ENCODE measurements at places on chromosomes 5 and 9. TPM values are rescaled to one million over a fixed set of nuclear protein-coding genes. Genes with fewer than 3 reads are reported as not detected.

Gene TOPORS
- total RNA-seq = 18.7 TPM

DNA sequence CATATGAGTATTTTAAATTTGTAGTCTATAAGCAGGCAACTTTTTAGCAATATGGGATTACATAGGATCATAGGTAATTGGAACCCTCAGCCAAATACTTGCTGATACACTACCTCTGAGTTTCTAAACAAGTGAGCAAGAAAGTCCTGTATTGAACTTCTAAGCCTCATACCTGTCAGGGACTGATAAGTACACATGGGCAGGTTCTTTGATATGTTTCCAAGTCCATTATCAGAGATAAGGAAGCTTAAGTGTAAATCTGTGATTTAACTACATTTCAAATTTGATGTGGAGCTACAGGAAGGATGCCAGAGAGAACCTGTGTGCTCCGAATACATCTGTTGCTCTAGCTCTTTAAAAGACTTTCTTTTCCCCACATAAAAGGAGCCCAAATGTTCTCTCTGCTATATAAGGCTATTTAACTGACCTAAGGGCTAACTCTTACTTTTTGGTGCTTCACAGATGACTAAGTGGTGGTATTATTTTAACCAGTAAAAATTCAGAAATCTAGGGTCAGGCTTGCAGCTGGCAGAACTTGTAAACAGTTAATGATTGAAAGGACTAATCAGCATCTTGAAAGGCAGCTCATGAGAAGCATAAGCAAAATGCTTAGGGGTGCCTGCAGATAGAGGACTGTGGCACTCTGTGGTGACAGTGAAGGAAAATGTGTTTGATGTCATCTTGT is 228.6 kb downstream of the NR3C1 start:
- no peak for DNase-seq

Gene C9orf153
- 0.40 TPM for total RNA-seq

DNA sequence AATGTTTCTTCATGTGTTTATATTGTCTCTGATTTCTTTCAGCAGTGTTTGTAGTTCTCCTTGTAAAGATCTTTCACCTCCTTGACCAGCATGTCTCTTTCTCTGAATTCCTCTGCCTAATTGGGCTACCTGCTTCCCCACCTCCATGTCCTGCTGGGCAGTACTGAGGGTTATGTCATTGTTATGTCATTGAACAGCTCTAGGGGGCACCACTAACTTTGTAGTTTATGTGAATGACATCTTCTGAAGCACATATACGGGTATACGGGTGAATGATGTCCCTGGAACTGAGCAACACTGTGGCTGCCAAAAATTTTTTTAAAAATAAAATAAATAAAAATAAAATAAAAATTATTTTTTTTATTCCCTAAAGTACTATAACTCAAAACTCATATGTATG is 16.9 kb upstream of the SNCAIP start:
- DNase-seq = no peak

- DNase-seq = no peak
Observed at GRCh38 chr5:107878661-107879060, 207.9 kb upstream of the EFNA5 start.

DNA sequence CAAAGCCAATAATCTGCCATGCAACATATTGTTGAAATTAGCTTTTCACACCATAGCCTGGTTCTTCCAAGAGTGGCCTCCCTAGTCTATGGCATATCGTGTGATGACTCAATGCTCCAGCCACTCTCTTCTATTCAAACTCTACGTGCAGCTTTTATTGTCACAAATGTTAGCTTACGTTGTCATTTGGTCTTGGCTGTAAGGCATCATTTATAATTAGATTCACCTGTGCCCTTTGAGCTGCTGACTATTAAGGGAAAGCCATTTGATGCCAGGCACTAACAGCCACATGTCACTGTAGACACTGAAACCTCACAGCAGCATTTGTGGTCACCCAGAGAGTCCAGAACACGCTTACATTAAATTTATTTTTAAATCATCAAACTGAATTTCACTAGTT is 66.8 kb downstream of the APBA1 start:
- DNase-seq = no peak

Gene LHX6
- 0.98 TPM for total RNA-seq

- peak; percentile 52 for DNase-seq
Observed at GRCh38 chr9:136339173-136339957, 12.0 kb downstream of the GPSM1 start.

- DNase-seq = no peak
Observed at GRCh38 chr5:13189532-13189931, 755.0 kb downstream of the DNAH5 start.

- DNase-seq = no peak
Observed at GRCh38 chr5:154728939-154729588, 26.1 kb upstream of the LARP1 start.

DNA sequence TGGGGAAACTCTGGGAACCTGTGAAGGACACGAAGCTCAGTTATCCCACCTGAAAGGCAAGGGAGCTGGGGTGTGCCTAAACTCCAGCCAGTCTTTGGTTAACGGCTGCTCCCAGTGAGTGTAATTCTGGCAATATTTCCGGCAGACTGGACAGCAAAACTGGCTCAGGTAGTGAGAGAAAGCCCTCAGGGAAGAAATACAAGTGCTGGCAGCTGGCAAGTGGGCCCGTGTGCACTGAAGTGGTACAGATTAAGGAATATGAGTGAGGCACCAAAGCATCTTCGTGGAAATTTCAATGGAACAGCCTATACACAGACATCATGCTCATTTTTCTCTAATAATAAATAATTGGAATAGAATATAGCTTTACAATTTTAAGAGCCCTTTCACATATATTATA is 56.2 kb downstream of the ABHD17B start:
- no peak for DNase-seq

DNA sequence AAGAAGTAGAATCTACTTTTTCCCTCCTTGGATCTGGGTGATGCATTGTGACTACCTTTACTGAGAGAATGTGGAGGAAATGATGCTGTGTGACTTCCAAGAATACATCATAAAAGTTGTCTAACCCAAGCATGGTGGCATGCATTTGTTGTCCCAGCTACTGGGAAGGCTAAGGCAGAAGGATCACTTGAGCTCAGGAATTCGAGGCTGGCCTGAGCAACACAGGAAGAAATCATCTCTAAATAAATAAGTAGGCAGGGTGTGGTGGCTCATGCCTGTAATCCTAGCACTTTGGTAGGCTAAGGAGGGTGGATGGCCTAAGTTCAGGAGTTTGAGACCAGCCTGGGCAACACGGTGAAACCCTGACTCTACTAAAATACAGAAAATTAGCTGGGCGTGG is 143.2 kb upstream of the VLDLR start:
- peak; percentile 51 for DNase-seq

DNA sequence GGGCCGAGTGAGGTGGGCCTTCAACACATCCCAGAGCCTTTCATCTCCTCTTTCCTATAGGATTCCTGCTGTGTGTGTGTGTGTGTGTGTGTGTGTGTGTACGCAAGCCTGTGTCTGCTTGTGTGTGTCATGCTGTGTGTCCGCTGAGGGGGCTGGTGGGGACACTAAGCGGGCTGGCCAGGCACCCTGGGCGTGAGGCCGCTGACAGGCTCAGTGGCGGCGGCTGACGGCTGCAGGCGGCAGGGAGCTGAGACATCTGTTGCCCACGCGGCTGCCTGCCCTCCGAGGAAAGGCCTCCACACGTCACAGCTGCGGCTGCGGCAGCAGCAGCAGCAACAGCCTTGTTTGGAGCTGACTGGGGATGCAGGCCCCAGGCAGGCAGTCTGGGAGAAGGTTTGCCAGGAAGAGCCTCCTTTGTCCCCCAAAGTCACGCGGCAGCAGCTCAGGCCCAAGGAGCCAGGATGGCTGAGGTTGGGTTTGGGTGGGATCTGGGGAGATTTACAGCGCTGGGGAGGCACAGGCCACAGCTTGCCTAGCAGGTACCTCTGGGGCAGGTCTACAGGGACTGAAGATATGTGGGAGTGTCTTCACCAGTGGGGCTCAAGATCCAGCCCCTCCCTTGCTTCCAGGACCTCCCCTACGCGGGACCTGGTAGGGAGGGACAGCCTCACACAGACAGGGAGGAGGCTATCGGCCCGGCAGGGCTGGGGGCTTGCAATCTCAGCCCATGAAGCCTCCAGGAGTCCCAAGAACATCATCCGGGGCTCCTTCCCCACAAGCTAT is 1.8 kb downstream of the PDLIM4 start:
- no peak for DNase-seq

Gene PCDHA10
- 0.03 TPM for total RNA-seq

Gene DOCK8
- total RNA-seq = 0.69 TPM

DNA sequence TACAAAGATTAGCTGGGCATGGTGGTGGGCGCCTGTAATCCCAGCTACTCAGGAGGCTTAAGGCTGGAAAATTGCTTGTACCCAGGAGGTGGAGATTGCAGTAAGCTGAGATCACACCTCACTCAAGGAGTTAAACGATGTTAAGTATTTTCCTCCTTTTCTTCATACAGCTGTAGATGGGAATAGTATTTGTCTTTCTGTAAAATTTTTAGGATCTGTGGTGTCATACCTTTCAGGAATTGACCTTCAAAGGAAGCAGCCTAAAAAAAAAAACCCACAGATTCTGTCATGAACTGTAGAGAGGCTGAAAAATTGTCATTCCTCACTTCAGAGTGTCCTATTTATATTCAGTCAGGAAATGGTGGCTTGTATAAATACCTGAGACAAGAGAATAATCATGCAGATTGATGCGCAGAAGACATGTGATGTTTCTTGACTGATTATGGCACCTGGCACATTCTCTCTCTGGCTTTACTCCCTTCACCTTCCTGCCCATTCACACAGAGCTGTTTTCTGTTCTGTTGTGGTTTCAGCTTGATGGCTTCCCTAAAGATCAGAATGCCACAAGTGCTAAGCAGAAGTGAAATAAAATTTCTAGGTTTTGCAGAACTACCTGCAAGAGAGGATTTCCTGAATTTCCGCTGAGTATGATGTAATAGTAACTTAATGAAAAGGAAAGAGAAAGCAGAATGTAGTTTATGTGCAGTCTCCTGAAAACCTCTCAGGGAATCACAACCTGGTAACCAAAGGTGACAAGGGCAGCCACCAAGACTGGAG is 3.8 kb downstream of the IFNA1 start:
- DNase-seq = no peak

- peak; percentile 66 for DNase-seq
Observed at GRCh38 chr5:149938279-149938678, 6.3 kb downstream of the PDE6A start.

DNA sequence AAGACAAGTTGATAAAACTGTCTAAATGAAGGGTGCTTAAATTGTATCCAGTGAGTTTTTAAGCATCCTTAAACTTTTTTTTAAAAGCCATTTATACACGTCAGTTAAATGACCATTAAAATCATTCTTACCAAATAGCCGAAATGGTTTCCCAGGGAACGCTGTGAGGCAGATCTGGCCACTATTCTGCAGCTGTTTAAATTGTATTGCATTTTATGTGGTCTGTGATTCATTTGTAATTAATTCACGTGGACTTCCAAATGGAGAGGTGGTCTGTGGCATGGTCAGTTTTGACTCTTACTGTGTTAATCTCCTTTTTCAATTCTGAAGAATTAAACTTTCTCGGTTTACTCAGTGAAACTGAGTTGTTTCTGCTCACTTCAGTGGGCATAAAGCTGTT is 113.7 kb upstream of the OTULINL start:
- DNase-seq = no peak

Data from NCI-H460 (cell line).